M059J (cell line): ENCODE measurements at places on chromosomes 7 and 10.

GRCh38 chr7:13849163-13849892, 140.1 kb downstream of the ETV1 start:
- no peak for DNase-seq

DNA sequence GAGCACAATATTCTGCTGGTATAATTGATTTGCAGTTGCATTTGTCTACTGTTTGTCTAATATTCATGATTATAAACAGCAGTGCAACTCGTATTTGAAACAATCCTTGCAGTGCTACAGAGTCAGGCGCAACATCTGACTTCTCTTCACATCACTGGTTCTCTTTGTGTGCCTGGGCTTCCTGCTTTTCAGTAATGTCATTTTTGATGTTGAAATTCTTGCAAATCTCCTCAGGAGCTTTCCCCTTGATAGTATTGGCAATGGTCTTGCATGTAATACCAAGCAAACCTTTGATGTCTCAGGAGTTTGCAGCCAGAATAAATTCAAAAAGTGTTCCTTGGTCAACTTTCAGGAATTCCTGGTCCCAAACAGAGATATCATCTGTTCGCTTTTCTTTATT, 20.2 kb downstream of the HPS6 start:
- no peak for DNase-seq

DNA sequence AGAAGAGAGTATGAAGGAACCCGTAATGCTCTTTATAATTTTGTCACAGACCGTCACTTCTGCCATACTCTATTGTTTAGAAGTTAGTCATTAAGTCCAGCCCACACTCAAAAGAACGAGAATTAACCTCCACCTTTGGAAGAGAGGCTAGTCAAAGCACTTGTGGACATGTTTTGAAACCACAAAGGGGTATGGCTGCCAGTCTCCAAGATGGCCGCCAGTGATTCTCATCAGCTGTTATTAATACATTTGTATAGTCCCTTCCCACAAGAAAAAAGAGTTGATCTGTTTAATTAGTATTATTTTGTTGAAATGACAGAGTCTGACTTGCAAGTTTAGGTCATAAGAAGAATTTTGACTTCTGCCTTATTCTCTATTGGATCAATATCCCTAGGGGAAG, 23.2 kb upstream of the VOPP1 start:
- DNase-seq, result no peak

GRCh38 chr7:94286111-94286510, 108.6 kb upstream of the COL1A2 start:
- no peak for DNase-seq

DNA sequence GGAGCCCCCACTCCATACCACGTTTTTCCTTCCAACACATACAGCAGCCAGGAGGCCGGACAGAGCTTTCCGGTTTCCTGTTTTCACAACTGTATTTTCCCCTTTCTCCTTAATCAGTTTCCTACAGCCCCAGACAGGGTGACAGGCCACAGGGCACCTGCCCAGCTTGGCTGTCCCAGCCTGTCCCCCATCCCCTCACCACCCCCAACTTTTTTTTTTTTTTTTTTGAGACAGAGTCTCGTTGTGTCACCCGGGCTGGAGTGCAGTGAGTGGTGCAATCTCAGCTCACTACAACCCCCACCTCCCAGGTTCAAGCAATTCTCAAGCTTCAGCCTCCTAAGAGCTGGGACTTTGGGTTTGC, 10.3 kb upstream of the HSPB1 start:
- no peak for DNase-seq

DNA sequence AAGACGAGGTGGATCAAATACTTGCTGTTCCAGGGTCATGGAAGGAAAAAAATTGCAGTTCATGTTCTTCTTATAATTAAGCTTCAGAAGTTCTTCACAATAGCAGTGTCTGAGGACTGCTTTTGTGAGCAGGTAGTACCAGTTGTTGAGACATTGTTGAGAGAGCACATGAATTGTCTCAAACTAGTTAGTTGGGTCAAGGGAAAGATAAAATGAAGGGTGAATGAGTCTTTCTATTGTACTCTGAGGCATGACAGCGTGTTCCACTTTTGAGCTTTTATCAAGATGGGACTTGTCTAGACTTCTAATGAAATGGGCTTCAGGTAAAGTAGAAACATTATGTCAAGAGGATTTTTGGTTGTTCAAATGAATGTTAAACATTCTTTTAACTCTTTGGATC, 26.0 kb downstream of the KAT6B start:
- DNase-seq, result no peak
